ENCODE measurements at places on chromosomes 12 and 14.
A peak's percentile ranks its signal among the peaks of the same experiment; 100 is the strongest.

GRCh38 chr14:53955671-53956426 is 776 bp downstream of the BMP4 start:
- no peak for DNase-seq

GRCh38 chr14:101783260-101784016 is 21.9 kb downstream of the PPP2R5C start:
- DNase-seq: no peak

GRCh38 chr14:99688629-99689028 is 4.5 kb downstream of the CYP46A1 start:
- no peak for DNase-seq

GRCh38 chr14:43200519-43200918 is 1306.6 kb downstream of the FSCB start:
- no peak for DNase-seq

GRCh38 chr14:23861666-23862065 is 91.9 kb upstream of the DHRS4 start:
- no peak for DNase-seq

DNA sequence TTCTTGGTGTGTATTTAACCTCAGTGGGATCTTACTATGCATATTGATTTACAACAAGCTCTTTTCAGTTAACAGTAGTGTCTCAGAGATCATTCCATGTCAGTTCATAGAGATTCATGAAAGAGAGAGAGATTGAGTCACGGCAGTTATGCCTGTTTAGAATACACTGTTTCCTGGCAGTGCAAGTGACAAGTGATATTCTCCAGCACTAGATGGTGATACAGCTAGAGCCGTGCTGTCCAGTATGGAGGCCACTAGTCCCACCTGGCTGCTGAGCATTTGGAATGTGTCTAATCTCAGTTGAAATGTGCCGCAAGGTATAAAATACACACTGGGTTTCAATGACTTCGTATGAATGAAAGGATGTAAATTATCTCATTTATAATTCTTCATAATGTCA is 184.4 kb downstream of the SUDS3 start:
- DNase-seq: no peak

DNA sequence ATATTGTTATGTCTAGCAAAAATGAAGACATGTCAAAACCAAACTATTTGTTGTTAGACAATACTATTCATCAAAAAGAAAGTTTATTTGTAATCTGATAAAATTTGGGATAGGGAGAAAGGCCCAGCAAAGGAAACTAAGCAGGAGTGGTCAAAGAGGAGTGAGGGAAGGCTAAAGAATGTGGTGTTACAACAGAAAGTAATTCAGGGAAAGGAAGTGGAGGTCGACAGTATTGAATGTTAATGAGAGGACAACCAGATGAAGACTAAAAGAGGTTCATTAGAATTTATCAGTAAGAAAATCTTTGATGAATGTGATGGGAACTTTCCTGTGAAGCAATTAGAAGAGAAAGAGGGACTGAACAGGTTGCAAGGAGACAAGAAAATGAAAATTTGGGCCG is 33.9 kb downstream of the PLCZ1 start:
- no peak for DNase-seq

DNA sequence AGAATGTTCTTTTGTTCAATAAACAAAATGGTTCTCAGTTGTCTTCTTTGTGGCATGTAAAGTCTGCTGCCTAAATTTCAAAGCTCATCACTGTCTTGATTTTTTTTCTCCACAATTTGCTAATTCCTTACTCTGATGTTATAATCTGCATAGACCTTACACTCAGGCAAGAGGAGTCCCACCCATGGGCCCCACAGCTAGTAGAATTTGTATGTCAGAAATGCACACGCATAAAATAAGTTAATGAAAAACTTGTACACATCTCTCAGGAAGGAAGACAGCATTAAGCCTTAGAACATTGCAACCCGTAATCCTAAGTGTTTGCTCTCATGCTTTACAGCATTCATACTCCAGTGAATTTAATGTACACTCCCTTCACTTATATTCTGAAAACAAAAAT is 280.8 kb downstream of the ATXN7L3B start:
- DNase-seq: no peak

DNA sequence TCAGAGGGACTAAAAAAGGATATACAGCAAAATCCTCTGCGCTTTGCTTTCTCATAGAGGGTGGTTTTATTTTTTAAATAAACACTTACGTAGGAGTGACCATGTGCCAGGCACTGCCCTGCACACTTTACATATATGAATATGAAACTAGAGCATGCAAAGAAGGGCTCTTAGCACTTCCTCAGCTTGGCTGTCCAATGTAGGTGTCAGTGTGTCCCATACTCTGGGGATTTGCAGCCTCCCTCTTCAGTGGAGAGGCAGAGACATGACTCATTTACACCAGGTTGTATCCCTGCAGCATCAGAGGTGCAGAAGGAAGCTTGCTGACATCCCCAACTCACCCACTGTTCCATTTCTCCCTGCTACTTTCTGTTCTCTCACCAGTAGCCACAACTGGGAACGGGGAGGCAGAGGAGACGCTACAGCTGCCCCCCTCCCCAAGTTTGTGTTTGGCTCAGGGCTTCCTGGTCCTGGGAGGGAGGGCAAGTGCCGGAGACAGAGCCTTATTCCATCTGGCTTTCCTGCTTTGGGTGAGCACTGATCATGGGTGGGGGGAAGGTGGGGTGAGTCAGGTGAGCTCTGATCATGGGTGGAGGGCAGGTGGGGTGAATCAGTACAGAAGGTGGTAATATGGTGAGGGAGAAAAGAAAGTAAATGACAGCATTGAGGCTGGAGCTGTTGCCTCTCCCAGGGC is 4.9 kb upstream of the KRT5 start:
- no peak for DNase-seq

DNA sequence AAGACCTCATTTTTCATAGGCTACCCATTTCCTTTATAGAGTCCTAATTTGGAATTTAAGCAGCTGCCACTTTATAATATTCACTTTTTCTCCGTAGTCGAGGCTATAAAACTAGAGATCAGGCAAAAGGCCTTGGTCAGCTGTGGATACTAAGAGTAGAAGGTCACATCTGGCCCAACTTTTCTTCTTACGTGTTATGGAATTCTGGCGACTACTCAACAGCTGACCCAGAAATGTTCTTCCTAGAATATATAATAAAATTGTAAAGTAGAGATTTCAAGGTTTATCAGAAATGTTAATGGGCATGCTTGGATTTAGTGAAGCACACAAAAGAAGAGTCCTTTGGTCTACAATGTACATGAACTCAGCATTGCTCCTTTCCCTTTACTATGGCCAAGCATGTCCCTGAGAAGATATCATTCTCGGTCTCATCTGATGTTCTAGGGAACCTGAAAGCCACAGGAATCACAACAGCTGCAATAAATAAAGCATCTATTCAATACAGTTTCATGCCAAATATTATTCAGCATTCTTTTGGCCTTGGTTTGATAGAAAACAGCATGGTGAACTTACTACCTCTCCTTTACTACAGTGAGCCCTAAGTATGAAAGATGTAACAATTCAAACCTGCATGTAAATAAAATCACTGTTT is 261.4 kb upstream of the NPAS3 start:
- DNase-seq: no peak

- peak; percentile 1 for DNase-seq
Measured at GRCh38 chr12:20798554-20798953, 12.0 kb upstream of the SLCO1B3 start.

DNA sequence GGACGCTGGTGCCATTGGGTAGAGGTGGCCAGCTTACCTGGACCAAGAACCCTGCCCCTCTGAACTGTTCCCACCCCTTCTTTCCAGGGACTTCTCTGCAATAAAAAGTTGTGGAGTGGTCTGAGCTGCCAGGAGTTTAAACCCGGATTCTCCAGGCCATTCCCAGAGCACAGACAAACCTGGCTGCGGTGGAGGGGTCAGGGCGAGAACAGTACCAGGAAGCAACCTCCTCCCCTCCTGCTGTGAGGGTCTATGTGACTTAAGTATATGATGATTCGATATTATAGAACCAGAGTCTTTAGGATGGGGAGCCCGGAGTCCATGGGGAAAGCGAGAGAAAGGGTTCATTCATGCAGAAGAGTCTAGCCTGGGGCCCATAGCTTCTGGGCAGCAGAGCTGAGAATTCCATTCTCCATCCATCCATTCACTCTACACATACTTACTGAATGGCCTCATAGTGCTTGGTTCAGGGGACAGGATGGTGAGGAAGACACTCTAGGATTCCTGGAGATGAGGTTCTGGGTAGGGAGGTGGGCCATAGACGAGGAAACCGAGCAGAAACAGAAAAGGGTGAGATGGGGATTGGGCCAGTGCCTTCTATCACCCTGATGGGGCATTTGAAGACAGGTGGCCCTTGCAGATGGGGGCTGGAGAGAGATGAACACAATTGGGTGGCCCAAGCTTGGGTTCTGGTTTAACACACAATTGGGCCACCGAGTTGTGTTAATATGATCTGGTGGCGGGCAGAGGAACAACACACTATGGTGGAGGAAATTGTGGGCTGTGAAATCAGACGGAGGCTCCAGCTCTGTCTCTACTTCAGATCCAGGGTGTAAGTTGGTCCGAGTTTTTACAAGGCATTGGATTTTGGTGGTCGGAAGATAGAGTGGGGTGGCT is 5.2 kb downstream of the KRT86 start:
- no peak for DNase-seq

DNA sequence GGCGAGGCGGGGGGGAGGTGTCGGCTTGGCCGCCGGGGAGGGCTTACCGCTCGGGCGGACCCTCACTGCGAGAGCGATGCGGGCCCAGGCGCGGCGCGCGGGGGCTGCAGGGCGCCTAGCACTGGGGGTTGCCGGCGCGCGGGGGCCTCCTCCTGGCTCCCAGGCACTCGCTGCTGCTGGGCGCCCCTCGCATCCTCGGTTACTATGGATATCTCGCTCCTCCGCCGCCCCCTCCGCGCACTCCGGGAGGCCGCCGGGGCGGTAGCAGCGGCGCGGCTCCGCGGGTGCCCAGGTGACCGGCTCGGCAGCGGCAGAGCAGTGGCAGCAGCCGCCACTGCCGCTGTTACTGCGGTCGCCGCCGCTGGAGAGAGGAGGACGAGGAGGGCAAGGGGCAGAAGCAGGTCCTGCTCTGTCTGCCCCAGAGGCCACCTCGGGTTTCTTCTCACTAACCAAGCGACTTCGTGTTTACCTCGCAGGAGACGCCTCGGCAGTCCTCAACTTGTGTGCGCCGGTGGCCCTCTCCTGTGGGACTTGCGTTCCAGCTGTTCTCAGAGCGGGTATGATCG is 250.1 kb downstream of the APAF1 start:
- no peak for DNase-seq

DNA sequence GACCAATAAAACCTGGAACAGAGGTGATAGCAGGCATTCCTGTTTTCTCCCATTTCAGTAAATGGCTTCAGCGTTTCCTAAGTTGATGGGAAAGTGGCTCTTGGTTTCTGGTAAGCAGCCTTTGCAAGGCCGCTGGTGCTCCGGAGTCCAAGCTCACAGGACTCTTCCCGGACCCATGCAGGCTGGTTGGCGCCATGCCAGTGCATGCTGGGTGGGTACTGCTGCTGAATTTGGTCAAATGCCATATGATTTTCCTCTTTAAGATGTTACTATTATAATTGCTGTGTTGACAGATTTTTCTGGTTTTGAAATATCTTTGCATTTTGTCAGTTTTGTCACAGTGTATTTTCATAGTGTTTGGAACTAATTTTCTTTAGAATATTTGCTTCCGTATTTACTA is 27.7 kb downstream of the PPP2R5C start:
- no peak for DNase-seq

DNA sequence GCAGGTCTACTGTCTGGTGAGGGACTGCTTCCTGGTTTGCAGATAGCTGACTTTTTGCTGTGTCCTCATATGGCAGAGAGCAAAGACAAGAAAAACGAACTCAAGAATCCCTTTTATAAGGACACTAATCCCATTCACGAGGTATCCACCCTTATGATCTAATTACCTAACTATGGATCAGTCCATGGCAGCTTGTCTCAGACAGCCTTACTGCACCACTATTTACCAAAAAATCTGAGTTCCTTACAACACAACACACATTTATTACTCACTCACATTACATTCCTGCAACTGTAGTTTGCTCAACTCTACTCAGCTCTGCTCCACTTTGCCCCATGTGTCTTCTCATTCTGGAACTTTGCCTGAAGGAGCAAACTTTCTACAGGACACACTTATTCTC is 10.1 kb upstream of the SLC6A15 start:
- DNase-seq: no peak

DNA sequence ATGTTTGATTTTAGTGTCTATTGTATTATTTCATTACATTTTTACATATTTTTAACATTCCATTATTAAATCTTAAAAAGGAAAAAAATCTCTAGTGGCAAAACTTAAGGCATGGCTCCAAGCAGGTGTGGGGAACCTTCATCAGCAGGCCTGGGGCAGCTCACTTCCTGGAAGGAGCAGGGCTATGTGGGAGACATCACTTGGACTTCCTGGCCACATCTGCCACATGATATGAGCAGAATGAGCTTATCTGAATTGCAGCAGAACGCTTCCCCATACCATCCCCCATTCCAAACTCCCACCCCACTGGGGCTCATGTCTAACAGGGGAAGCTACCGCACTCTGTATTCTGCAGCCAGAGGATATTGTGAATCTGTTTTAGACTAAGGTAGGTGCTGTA is 35.0 kb upstream of the KCNA1 start:
- no peak for DNase-seq

- no peak for DNase-seq
Measured at GRCh38 chr14:33930439-33930838, 20.4 kb downstream of the EGLN3 start.

- no peak for DNase-seq
Measured at GRCh38 chr14:105219753-105220152, 28.6 kb upstream of the BTBD6 start.

GRCh38 chr14:84421621-84422020 is 1108.3 kb upstream of the FLRT2 start:
- DNase-seq: no peak

GRCh38 chr14:82116721-82117120 is 583.1 kb upstream of the SEL1L start:
- DNase-seq: no peak

DNA sequence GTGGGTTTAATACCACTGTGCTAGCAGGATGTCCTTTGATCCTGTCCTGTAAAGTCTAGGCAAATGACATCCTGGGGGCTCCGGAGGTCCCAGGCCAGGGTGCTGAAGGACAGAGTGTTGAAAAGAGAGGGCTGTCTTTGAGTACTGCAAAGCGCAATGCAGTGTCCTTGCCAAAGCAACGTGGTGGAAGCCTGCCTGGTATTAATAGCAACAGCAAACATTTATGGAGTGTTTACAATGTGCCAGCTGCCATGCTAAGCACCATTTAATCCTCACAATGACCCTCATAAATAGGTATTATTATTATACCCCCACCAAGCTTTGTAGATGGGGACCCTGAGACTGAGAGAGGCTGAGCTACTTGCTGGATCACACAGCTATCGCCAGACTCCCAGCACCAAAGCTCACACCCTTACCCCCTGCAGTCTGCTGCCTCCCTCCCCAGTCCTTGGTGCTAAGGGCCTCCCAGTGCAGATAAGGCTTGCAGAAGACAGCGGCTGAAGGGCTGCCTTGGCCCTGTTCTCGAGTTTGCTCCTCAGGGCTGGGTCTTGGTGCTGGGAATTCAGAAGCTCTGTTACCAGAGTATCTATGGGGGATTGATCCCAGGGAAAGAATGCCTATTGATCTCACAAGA is 427.7 kb downstream of the FUT8 start:
- DNase-seq: no peak
